Right cardiac atrium (tissue), 5 donors: ENCODE measurements at places on chromosomes 4 and X. TPM values are rescaled to one million over a fixed set of nuclear protein-coding genes. Genes with fewer than 3 reads are reported as not detected.

DNA sequence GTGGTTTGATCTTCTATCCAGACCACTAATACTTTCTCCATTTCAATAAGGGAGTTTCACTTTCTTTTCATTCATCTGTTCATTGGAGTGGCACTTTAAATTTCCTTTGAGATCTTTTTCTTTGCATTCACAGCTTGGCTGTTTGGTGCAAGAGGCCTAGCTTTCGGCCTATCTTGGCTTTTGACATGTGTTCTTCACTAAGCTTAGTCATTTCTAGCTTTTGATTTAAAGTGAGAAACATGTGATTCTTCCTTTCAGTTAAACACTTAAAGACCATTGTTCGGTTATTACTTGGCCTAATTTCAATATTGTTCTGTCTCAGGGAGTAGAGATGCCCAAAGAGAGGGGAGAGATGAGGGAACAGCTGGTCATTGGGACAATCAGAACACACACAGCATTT, 24.3 kb downstream of the CXCL13 start:
- DNase-seq: no peak

Gene ITM2A
- polyA plus RNA-seq: 76.3 TPM

Gene SHROOM4
- polyA plus RNA-seq: 6.3 TPM

Gene DCX
- polyA plus RNA-seq: not detected
